ENCODE measurements at places on chromosomes 3 and 15.

DNA sequence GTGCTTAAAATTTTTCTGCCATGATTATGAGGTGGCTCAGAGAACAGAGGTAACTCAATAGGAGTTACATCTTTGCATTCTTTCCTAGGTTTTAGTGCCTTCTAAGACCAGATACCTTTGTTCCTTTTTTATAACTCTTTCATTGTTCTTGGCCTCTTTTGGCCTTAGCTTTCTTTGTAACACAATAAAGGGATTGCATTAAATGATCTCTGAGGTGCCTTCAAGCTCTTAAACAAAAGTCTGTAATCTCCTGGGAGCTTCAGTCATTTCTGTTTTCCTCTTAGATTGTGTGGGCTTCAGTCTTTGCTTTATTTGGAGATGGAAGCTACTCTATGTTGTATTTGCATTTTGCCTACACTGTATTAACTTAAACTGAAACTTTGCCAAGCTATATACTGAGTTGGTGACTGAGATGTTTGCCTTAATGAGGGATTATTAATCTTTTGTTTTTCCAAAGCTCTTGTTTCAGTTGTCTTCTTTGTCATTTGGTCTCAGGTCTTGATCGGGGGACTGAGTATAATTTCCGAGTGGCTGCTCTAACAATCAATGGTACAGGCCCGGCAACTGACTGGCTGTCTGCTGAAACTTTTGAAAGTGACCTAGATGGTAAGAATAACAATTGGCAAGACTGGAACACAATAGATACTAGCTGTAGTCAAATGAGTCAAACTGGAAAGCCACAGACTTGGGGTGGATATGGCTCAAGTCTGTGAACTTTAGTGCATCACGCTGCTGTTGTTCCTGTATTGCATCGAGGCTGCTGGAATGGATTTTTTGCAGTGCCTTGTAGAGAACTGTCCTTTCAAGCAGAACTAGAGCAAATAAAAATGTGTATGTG is 110.3 kb downstream of the HCN4 start:
- no peak for DNase-seq

GRCh38 chr15:93366387-93367100 is 277.5 kb upstream of the RGMA start:
- no peak for DNase-seq

GRCh38 chr3:69422751-69423150 is 36.9 kb upstream of the FRMD4B start:
- no peak for DNase-seq

DNA sequence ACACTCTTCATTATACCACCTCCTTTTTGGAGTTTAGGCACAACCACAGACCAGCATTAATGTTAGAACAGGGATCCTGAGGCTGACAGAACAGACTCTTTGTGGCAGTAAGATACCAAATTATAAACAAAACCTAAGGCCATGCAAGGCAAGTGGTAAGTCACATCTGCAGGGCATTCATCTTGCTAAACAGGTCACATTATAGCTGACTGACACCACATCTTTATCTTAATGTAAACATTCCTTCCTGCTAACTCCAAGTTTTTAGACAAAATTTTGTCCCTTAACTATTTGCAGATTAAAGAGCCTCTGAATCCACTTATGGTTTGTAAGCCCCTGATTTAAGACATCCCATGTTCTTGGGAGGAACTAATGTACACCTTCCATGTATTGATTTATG is 500.6 kb downstream of the PYDC2 start:
- DNase-seq: no peak

DNA sequence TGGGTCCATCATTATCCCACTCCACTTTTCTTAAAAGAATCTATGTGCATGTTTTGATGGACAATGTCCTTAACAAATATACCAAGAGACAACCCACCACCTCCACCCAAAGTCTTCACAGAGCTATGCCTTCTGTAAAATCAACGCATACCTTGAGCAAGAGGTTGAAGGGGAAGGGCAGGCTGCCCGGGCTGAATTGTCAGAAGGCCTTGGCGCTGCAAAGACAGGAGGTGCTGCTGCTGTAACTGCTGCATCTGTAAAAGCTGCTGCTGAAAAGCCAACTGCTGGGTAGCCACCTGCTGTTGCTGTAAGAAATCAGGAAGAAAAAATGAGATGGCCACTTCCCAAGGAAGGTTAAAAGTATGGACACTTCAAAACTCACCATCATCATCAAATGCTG is 536.7 kb downstream of the FOXP1 start:
- no peak for DNase-seq
